ENCODE measurements at places on chromosomes 6 and 20.

DNA sequence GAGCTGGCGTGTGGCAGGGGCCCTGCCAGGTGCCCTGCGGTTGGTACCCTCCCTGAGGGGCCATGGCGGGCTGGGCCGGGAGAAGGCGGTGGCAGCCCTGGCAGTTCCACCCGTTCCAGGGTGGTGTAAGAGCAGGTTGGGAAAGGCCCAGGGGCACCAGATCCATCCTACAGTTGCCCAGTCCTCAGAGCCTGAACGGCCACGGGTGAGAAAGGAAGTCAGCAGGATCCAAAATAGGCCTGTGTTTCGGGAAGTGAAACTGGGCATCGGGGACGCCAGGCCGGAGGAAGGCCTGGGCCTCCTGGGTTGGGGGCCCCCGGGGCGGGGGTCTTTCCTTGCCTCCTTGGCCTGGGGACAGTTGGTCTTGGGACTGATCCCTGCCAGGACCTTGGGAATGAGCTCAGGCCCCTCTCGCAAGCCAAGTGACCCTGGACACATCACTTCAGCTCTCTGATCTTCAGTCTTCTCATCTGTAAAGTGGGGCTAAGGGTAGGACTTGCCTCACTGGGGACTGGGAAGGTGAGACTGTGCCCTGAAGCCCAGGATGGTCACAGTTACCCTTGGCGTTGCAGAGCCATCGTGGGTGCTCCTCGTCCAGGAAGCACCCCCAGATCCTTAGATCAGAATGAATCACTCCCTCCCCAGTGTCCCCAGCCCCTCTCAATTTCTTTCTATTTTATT is 18.1 kb upstream of the NOL4L start:
- DNase-seq = no peak

DNA sequence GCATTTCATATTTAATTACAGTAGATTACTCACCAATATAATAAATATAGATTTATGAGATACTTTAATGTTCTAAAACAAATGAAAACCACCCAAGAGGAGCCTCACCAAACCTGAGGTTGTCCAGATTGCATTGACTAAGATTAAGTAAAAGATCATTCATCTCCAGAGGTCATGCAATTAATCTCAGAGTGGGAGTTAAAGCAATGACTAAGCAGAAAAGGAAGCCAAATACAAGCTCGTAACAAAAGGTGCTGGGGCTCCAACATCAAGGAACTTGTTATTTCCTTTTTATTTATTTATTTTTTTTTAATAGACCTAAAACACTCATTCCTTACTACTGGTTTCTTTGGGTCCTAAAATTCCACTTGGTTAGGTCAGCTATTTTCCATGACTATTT is 57.7 kb downstream of the RSPO3 start:
- DNase-seq = no peak

DNA sequence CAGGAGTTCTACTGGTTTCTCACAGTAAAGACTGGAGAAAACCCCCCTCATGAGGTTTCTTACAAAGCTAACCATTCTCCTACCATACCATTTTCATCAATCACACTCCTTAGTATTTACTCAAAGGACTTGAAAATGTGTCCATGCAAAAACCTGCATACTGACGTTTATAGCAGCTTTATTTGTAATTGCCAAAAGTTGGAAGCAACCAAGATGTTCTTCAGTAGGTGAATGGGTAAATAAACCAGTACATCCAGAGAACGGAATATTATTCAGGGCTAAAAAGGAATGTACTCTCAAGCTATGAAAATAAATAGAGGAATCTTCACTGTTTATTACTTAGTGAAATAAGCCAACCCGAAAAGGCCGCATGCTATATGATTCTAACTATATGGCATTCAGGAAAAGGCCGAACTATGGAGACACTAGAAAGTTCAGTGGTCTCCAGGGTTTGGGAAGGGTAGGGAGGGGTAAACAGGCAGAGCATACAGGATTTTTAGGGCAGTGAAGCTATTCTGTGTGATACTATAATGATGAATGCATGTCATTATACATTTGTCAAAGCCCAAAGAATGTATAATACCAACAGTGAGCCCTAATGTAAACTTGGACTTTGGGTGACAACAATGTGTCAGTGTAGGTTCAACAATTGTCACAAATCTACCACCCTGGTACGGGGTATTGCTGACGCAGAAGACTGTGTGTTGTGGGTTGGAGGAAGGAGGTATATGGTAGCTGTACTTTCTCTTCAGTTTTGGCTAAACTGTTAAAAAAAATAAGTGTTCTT is 50.6 kb downstream of the SNX5 start:
- no peak for DNase-seq

DNA sequence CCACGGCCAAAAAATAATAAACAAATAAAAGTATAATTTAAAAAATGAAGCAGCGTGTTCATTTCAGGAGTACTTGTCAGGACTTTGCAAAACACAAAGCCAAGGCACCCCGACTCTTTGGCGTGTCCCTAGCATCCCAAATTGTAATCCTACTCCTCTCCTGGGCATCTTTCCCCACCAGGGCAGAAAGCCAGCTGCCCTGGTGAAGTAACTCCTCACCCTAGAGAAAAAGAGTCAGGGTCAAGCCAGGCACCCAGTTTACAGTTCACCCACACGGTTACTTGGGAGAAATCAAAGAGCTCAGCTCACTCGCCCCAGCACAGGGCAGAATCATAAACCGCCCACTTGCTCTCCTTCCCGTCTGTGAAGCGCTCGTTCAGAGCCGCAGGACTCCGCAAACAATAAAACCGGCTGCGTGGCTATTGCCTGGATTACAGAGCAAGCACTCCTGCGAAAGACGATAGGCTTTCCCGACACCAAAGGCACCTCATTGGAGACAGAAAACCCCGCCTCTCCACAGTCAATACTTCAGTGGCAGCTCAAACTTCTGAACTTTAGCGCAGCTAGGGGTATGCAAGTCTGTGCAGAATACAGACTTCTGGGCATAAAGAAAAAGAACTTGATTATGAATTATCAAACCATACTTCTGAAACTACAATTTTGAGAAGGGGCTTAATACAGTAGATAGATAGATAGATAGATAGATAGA is 73.0 kb upstream of the NHSL1 start:
- peak; percentile 89 for DNase-seq

DNA sequence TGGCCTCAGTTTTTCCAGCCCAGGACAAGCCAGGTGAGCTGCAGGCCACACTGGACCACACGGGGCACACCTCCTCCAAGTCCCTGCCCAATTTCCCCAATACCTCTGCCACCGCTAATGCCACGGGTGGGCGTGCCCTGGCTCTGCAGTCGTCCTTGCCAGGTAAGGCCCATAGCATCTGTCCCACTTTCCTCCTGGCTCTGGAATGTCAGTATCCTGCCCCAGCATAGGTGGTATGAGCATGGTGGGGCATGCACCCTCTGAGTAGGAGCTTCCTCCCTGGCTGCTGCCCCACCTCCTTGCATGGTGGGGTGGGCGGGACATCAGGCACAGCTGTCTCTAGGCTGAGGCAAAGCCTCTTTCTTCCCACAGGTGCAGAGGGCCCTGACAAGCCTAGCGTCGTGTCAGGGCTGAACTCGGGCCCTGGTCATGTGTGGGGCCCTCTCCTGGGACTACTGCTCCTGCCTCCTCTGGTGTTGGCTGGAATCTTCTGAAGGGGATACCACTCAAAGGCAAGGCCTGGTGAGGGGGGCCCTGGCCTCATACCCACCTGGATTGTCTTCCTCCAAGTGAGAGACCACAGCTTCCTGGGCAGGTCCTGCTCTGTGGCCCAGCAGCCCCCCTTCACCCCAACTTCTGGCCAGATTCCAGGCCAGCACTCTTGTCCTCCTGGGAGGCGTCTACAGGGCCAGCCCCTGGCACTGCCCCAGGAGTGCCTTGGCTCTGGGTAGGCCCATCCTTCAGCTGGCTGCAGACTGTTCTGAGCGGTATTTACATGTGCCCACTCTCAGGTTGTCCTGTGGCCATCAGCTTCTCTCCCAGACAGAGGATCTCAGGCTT is 9.1 kb downstream of the PI16 start:
- no peak for DNase-seq

DNA sequence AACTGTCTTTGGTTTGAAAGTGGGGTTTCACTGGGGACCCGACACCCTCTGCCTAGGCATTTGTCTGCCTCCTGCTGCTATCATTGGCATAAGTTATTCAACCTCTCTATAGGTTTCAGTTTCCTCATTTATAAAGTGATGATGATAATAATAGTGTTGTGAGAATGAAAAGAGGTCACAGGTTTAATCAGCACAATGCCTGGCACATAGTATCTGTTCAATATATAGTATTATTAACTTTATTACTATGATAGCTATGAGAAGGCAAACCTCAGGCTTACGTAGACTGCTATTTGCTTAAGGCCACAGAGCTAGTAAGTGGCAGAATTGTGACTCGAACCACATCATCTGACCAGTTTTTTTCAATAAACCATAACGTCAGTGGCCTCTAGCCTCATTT is 256.8 kb downstream of the CDKAL1 start:
- DNase-seq = no peak

DNA sequence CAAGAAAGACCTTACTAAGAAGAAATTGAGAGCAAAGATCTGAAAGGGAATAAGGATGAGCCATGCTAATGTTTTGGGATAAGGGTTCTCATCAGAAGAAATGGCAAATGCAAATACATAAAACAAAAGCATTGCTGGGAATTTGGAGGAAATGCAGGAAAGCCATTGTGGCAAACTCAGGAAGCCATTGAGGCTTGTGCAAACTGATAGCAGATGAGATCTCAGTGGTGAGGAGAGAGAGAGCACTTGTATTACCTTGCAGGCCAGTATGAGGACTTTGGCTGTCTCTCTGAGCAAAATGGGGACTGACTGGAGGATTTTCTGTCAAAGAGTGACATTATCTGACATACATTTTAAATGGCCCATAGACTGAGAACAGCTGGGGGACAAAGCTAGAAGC is 103.0 kb downstream of the ADGRB3 start:
- no peak for DNase-seq

- DNase-seq = no peak
These were observed 990 bp downstream of the BPI start for GRCh38 chr20:38304845-38305447.

DNA sequence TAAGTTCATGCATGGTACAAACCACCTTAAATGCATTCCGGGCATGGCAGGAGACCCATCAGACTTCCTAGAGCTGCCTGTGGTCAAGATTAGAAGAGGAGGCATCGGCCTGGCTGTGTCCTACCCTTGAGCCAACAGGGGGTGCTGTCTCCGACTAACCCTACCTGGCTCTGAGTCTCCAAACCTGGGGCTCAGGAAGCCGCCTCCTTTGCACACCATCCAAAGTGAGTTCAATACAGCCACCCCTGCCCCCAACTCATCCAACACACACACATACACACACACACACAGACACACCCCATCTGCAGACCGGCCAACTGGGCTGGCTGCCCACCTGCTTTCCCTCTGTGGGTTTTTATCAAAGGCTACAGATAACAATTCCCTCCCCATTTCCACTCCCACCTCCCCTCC is 77.0 kb downstream of the JPH2 start:
- no peak for DNase-seq

DNA sequence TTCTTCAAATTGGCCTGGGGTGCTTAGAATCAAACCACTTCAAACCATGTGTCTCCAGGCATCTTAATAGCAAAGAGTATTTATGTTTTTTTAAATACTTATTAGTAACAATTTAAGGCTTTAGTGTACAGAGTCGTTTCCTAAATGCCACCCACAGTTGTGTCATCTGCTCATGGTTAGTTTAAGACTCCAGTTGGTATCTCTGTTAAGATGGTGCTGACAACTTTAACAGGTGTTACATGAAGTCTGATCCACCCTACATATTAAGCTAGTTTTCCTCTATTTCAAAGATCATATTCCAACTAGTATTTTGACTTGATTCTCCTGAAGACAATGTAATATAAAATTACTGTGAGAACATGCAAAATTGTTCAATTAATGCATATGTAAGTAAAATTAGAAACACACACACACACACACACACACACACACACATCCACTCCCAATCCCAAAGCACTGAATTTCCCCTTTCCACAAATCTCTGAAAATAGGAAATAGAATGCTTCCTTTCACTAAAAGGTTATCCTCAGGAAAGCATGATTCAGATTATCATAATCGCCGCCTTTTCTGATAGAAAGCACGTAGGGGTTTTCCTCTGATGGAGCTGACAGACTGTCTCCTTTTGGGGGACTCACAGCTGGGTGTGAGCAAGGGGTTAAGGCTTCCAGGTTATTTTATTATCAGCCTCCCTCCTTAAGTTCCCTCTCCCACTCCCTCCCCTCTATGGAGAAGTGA is 10.5 kb downstream of the CNKSR3 start:
- DNase-seq = no peak

DNA sequence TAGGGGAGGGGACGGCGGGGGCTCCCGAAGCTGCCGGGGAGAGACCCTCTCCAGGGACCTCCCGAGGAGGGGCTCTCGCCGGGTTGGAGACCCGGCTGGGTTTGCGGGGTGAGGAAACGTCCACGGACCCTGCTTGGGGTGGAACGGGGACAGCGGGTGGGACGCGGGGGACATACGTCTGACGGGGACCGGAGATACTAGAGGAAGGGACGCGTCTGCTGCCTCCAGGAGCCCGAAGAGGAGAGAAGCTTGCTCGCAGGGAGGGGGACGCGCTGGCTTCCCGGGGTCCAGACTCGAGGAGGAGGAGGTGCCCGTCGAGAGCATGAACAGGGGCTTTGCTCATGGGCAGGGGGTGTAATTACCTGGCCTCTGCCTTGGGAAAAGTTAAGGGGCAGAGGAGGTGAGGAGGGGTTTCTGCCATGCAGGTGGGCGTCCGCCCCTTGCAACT is 593 bp downstream of the DNMT3B start:
- no peak for DNase-seq

DNA sequence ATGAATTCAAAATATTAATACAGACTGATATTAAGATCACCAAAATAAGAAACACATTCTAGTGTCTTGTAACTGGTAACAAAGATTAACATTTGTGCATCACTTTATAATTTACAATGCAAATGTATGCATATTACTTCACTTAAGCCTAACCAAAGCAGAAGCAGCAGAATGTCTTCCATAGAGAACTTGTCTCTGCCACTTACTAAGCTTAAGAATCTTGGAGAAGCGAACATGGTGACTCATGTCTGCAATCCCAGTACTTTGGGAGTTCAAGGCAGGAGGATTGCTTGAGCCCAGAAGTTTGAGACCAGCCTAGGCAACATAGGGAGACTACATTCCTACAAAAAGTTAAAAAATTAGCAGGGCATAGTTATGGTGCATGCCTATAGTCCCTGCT is 18.8 kb downstream of the AK9 start:
- DNase-seq = no peak

GRCh38 chr6:43972179-43972912 is 154.9 kb downstream of the MRPL14 start:
- DNase-seq = no peak

- DNase-seq = no peak
These were observed 162.0 kb upstream of the SOX4 start for GRCh38 chr6:21431526-21431925.

Measured in NCI-H774 (cell line).